ENCODE measurements at places on chromosomes 3 and 15.

- no peak for DNase-seq
Observed at GRCh38 chr15:74442063-74442462, 8.3 kb upstream of the SEMA7A start.

DNA sequence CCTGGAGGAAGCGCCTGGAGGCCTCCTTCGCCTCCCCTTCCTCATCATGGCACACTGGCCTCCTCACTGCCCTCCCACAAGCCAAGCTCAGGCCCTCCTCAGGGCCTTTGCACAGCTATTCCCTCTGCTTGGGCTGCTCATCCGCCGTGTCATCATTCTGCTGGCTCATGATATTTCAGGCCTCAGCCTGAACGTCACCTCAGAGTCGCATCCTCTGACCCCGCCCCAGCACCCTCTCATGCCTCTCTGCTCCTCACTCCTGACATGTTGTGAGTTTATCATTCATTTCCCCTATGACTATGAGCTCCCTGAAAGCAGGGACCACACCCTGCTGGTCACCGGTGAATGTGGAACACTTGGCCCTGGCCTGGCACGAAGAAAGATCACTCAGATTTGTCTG is 20.7 kb upstream of the POC1A start:
- DNase-seq: no peak

- DNase-seq: no peak
Observed at GRCh38 chr3:27594096-27594690, 110.0 kb upstream of the SLC4A7 start.

GRCh38 chr3:109025896-109026295 is 72.2 kb upstream of the GUCA1C start:
- no peak for DNase-seq

DNA sequence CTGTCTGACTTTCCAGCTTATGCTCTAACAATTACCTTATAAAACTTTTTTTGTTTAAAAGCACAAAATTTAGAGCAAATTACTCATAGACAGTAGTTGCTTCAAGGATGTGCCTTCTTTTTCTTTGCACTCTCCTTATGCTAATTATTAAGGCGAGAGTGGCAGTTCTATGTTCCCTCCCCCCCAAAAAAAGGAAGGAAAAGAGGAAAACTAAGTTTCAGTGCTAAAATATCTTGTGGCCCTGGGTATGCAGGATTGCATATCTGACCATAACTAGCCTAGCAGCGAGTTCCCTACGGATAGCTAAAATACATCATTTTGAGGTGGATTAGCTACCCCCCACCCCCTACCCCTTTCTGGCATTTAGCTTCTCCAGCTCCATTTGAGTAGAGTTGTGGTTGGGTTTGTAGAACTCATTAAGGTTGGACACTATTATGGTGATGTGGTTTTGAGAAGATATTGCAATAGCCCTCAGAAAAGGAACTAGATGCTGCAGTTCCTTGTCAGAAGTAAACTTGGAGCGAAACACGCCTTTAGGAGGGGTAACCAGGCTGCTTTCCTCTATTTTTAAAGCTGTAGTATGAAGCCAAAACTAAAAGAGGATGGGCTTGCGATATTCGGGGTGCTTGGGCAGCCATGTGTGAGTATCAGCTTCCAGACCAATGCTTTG is 174.6 kb downstream of the AKAP13 start:
- DNase-seq: no peak

DNA sequence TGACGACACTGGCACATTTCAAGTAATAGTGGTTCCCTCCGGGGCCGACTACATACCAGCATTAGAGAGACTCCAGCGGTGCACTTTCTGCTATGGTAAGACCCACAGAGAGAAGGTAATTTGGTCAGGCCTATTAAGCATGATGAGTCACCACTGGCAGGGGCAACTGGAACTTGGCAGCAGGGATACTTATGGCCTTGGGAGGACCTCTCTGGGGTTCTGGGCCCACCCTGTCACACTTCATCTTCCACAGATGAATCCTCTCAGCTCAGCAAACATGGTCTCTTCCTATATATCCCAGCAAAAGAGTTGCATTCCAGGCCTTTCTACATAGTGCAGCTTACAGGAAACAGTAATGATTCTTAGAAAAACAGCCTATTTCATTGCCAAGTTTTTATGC is 88.0 kb downstream of the PIK3R4 start:
- no peak for DNase-seq

GRCh38 chr3:128232376-128233178 is 79.3 kb downstream of the EEFSEC start:
- DNase-seq: no peak

GRCh38 chr3:122081543-122082247 is 26.5 kb downstream of the CD86 start:
- no peak for DNase-seq

- no peak for DNase-seq
Observed at GRCh38 chr3:21542656-21543379, 208.2 kb downstream of the ZNF385D start.

- DNase-seq: no peak
Observed at GRCh38 chr3:195460091-195460713, 17.4 kb upstream of the ACAP2 start.

- no peak for DNase-seq
Observed at GRCh38 chr3:152243721-152244516, 24.8 kb upstream of the MBNL1 start.

DNA sequence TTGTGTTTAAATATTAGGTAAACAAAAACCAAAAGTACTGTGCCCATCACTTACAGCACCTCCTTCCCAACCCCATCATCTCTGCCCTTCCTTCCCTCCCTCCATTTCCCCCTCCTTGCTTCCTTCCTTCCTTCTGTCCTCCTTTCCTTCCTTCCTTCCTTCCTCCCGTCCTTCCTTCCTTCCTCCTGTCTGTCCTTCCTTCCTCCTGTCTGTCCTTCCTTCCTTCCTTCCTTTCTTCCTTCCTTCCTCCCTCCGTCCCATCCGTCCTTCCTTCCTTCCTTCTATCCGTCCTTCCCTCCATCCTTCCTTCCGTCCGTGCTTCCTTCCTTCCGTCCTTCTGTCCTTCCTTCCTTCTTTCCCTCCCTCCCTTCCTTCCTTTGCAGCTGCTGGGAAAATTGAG is 67.8 kb upstream of the SIAH2 start:
- no peak for DNase-seq

GRCh38 chr3:54432975-54433374 is 310.6 kb downstream of the CACNA2D3 start:
- no peak for DNase-seq

DNA sequence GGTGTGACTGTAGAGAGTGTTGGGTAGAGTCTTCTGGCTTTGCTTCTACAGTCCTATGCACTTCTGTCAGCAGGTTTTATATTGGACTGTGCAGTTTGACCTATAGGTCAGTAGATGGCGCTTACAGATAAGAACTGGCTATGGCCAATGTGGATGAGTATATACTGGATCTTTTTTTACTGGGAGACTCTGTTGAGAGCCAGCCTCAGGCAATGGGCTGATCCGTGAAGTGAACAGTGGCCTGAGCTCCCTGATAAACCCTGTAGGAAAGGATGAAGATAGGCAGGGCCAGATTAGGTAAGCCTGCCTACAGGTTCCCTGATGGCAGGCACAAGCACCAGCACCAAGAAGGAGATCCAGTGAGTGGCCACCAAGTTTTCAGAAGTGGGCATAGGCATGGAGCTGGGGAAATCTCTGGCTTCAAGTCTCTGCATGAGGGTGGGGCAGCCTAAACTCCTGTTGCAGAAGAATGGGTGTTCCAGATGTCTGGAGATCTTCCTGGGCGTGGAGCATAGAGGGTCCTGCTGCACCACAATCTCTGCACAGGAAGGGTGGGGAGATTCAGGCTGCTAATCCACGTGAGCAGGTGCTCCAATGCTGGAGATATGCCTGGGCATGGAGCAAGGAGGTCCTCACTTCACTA is 326.0 kb upstream of the SGO1 start:
- no peak for DNase-seq

GRCh38 chr3:115111632-115112031 is 35.5 kb downstream of the ZBTB20 start:
- DNase-seq: no peak

DNA sequence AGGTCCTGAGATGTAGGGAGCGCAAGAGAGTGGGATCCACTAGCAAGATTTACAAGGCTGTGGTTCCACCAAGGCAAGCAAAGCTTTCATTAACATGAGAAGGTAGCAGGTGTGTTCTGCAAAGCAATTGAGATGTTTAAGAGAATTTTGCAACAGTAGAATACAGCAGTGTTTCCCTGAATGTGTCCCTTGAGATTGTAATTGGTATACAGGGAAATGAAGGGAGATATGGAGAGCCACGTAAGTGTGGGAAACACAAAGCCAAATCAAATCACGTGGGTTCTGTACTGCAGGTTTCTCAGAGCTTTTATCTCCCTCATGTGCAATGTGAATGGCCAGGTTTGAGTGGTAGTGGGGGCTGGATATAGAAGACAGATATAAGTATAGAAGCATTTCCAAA is 67.3 kb downstream of the ATG7 start:
- DNase-seq: no peak

DNA sequence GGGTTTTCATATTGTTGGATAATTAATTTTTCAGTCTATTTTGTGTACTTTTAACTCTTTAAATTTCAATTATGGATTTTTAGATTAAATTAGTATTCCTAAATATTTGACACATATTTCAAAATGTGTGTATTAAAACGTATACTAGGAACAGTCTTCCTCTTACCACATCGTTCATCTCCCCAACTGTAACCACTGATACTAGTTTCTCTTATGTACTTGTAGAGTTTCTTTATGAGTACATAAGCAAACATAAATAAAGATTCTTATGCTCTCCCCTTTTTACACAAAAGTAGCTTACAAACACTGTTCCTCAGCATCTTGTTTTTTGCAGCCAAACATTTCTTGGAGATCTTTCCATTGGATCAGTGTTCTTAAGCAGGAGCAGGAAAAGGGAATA is 45.9 kb downstream of the CMSS1 start:
- no peak for DNase-seq

DNA sequence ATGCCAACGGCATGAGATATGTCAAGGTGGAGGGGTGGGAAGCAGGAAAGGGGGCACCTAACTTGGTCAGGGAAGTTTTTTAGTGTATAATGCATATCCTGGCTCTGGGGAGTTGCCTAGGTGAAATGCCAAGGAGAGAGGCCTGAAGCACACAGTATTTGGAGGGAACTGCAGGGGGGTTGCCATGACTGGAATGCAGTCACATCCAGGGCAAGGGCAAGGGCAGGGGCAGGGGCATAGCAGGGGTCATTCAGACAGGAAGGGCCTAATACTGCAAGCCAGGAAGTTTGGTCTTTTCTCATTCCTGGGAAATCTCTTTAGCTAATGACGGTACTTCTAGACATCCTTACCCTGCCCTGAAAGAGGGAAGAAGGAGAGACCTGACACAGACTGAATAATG is 60.5 kb downstream of the MYRIP start:
- no peak for DNase-seq

GRCh38 chr3:31505371-31506048 is 27.2 kb upstream of the STT3B start:
- no peak for DNase-seq

DNA sequence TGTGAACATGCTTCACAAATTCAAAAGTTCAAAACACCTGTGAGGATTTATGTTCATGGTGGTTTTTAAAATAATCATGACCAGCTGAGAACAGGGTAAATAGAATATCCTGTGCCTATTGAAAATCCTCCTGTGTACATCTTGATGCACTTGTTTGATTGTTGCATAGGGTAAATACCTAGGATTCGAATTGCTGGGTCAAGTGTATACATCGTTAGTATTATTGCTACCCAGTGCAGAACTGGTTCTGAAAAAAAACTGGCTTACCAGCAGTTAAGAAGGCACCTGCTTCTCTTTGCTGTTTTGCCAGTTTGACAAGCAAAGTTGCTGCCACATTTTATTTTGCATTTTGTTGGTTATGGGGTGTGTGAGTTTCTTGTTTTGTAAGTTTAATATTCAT is 272.6 kb downstream of the CLSTN2 start:
- no peak for DNase-seq

DNA sequence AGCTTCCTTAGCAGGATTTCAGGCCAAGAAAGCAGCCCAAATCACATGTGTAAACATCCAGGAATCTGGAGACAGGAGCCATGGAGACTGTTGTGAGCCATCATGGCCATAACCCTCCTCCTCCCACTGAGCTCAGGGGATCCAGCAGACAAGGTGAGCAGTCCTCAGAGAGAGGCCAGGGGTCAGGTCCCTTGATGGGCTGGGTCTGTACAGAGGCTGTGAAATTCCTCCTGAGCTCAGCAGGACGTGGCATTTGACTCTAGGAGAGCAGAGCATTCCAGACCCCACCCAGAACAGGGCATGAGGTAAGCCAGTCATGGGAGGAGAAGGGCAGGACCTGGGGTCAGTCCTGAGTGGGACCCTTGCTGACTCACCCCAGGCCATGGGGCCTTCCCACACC is 67.0 kb upstream of the ACAN start:
- no peak for DNase-seq

- no peak for DNase-seq
Observed at GRCh38 chr15:60840306-60840702, 361.4 kb upstream of the ICE2 start.

DNA sequence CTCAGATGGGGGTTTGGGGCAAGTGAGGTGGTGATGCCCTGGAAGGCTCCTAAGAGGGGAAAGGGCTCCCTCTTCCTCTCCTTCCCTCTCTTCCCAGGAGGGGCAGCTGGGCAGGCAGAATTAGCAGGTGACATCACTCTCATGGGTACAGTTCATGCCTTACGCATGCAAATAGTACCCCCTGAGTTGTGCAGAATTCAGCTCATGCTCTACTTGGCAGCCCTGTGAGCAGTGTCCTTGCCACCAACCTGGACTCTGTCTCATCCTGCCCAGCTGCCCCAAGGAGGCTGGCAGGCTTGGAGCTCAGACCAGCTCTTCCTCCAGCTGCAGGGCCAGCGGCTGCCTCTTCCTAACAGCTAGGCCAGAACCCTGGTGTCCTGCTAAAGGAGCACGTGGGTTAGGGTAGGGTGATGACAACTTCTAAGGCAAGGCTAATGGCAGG is 3.3 kb downstream of the CHAC1 start:
- DNase-seq: no peak

GRCh38 chr15:69518806-69519205 is 66.2 kb downstream of the RPLP1 start:
- DNase-seq: no peak

- DNase-seq: peak; percentile 43
Observed at GRCh38 chr15:90872486-90873184, 4.2 kb downstream of the FURIN start.

DNA sequence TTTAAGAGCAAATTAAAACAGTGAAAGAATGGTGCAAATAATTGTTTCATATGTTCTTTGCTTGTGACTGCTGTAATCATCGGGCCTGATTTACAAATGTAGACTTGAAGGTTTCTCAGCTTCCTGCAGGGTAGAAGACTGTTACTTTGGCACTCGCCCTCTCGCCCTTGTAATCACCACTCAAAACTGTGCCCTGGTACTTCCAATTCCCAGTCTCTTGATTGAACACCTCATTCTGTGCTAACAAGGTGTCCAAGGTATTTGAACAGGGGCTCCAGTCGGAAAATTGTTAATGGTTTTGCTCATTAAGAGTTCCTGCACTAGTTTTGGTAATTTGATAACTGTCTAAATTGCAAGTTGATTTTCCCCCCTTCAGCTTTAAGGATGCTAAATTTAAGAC is 209.5 kb downstream of the ZIC1 start:
- no peak for DNase-seq

DNA sequence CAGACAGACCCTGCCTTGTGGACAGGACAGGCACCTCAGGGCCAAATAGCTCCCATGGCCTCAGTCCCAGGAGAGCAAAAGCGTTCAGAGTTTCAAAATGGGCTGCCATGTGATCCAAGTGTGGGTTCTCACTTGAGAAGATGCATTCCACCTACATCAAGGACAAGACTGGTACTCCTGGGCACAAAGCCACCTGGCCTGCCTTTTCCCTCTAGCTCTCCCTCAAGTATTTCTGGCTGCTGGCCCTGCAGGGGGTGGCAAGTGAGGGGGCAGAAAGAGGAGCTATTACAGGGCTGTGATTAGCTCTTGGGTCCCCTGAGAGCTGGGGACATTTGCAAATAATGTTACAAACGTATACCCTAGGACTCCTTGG is 6.5 kb upstream of the COL7A1 start:
- no peak for DNase-seq

Data from GM12892 (cell line).